ENCODE measurements at places on chromosomes 13 and 19. TPM values are rescaled to one million over a fixed set of nuclear protein-coding genes. Genes with fewer than 3 reads are reported as not detected.

Gene COMP
- total RNA-seq, result 0.63 TPM

Gene LGALS14
- total RNA-seq, result not detected

Gene TPTE2
- not detected for total RNA-seq

Gene STARD13
- 7.8 TPM for total RNA-seq

Gene KLK10
- total RNA-seq, result not detected

Gene GPR183
- not detected for total RNA-seq

Gene FAM216B
- total RNA-seq, result not detected

Gene FBXO17
- 22.9 TPM for total RNA-seq

Gene TRIP10
- total RNA-seq, result 33.3 TPM

Gene AMH
- 1.8 TPM for total RNA-seq

Gene YJU2
- 17.2 TPM for total RNA-seq

Gene SLITRK5
- under 0.01 TPM for total RNA-seq

Gene ATXN8OS
- not detected for total RNA-seq

Gene ZNF66
- total RNA-seq, result 4.0 TPM

Gene OR4F17
- not detected for total RNA-seq
